Thymus (tissue), 14 donors: ENCODE measurements at places on chromosomes 1 and 21. TPM values are rescaled to one million over a fixed set of nuclear protein-coding genes. Genes with fewer than 3 reads are reported as not detected.
A peak's percentile ranks its signal among the peaks of the same experiment; 100 is the strongest.

DNA sequence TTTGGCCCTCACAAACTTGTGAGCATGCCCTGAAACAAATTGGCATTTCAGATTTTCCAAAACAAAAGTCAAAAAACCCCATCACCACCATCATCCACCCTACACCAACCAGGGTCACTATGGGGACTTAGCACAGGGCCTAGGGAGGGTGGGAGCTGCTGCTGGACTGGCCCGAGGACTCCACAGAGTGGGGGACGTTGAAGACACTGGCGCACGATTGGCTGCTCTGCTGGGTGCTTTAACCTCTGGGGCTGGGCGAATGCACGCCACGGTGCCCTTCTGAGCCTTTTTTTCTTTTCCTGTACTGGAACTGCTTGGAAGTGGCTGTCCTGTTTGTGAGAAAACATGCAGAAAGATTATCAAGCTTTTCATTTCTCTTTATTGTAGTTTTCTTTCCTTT, 92.8 kb downstream of the CD247 start:
- H3K27me3 ChIP-seq = no peaks in the 10 kb centered on the region
- no peak overlapping the region for H3K27ac ChIP-seq
- DNase-seq = no peak
- no peak overlapping the region for H3K4me3 ChIP-seq

- H3K4me3 ChIP-seq = no peak overlapping the region
- no peaks in the 10 kb centered on the region for H3K36me3 ChIP-seq
- H3K27ac ChIP-seq = no peak overlapping the region
These were observed 61.2 kb downstream of the CACHD1 start for GRCh38 chr1:64530969-64531692.

DNA sequence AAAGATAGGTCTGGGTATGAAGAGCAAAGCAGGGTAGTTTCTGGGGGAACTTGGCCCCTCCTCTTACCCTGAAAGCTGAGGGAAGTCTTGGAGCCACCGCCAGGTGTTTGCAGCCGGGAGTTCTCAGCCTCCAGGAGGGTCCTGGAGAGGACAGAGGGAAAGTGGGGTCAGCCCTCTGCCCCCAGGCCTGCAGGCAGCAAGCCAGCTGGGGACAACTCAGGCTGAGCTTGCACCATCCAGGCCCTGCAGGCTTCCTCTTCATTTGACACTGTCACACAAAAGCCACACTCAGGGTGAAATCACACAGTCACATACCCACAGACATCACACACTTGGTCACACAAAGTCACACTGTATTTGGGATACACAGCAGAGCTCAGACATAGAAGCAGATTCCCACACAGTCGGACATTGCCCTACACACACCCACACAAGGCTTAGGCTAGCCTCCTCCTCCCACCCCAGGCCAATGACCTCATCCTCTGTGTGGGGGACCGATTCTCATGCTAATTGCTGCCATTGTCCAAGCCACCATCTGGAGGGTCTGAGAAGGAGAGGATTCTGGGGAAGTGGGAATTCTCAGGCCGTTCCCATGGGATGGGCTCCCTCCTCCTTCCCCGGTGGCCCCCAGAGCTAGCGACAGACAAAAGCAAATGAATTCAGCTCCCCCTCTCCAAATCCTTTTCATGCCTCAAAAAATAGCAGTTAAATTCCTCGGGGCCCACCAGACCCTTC, 3.7 kb downstream of the NES start:
- no peak for DNase-seq
- no peaks in the 10 kb centered on the region for H3K36me3 ChIP-seq
- peaks cover 97% of the 10 kb centered on the region for H3K27me3 ChIP-seq
- H3K27ac ChIP-seq = no peak overlapping the region
- H3K4me1 ChIP-seq = peaks cover 5% of the 10 kb centered on the region

- no peak overlapping the region for H3K4me3 ChIP-seq
- H3K27me3 ChIP-seq = no peaks in the 10 kb centered on the region
- H3K27ac ChIP-seq = no peak overlapping the region
- no peaks in the 10 kb centered on the region for H3K4me1 ChIP-seq
- H3K36me3 ChIP-seq = no peaks in the 10 kb centered on the region
These were observed 1.2 kb downstream of the HMGCS2 start for GRCh38 chr1:119767486-119767885.

GRCh38 chr1:92299477-92300150, 755 bp downstream of the RPAP2 start:
- no peak for DNase-seq
- peaks cover 3% of the 10 kb centered on the region for H3K36me3 ChIP-seq
- no peaks in the 10 kb centered on the region for H3K27me3 ChIP-seq
- peak overlapping the region; percentile 83 for H3K27ac ChIP-seq

DNA sequence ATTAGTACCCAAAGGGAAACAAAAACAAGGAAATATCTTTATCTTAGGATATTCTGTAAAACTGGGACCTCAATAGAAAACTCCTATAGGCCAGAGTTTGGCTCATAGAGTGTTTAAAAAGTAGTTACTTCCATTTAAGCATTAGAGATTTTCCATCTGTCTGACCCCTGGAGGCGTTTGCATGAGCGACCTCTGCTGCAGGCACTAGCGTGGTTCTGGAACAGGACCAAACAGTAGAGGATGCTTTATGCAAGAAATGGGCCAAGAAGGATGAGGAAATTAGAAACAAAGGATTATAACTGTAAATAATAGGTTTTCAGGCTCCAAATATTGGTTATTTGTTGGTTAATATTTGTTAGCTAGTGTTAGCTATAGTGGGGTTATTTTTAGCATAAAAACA, 5.7 kb downstream of the ZBTB40 start:
- no peaks in the 10 kb centered on the region for H3K27me3 ChIP-seq
- no peaks in the 10 kb centered on the region for H3K4me1 ChIP-seq
- no peak overlapping the region for H3K27ac ChIP-seq

- peaks cover 24% of the 10 kb centered on the region for H3K4me1 ChIP-seq
- DNase-seq = no peak
- H3K27ac ChIP-seq = no peak overlapping the region
These were observed 61.3 kb upstream of the WDR26 start for GRCh38 chr1:224495866-224496265.

GRCh38 chr1:1003618-1004419, 3.9 kb upstream of the HES4 start:
- H3K36me3 ChIP-seq = no peaks in the 10 kb centered on the region
- H3K4me1 ChIP-seq = peaks cover 30% of the 10 kb centered on the region
- H3K4me3 ChIP-seq = no peak overlapping the region
- H3K27me3 ChIP-seq = peaks cover 73% of the 10 kb centered on the region
- no peak for DNase-seq

- peak overlapping the region; percentile 37 for H3K4me3 ChIP-seq
- H3K36me3 ChIP-seq = peaks cover 44% of the 10 kb centered on the region
- DNase-seq = no peak
These were observed 7.1 kb downstream of the ITGB2 start for GRCh38 chr21:44913425-44914175.

DNA sequence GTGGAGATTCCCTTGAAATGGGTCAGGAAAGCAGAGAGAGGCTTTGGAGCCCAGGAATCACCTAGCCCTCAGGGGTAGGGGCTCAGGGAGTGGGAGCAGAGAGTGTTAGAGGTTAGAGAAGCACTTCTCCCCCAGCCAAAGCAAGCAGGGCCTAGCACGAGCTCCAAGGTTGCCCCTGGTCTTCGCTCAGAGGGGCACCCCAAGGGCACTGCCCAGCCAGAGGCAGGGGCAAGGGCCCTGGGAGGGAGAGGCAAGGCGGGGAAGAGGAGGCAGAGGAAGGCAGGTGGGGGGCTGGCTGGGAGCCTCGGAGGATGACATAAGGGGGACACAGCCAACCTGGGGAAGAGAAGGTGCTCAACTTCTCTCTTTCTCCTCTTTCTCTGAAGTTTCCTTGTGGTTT, 71.9 kb downstream of the CASZ1 start:
- no peak overlapping the region for H3K4me3 ChIP-seq
- no peak overlapping the region for H3K27ac ChIP-seq
- H3K27me3 ChIP-seq = peaks cover 6% of the 10 kb centered on the region
- DNase-seq = no peak

DNA sequence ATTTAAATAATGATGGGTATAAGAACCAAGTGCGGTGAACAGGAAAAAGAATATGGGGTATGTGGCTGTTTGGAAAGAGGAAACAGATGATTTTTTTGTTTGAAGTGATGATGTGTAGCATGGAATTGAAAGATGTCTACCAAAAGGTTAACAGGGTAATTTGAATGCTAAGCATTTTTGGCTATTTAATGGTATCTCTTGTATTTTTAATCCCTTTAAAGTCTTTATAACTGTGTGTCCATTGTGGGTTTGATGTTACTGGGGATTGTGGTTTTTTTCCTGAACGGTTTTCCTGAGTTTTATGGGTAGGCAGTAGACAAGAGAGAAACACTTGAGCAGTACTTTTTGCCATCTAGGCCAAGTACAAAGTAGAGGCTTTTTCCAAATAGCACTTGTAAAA, 63.2 kb downstream of the PRDM2 start:
- H3K27me3 ChIP-seq = no peaks in the 10 kb centered on the region
- no peak overlapping the region for H3K4me3 ChIP-seq
- H3K36me3 ChIP-seq = no peaks in the 10 kb centered on the region
- DNase-seq = no peak
- no peak overlapping the region for H3K27ac ChIP-seq

DNA sequence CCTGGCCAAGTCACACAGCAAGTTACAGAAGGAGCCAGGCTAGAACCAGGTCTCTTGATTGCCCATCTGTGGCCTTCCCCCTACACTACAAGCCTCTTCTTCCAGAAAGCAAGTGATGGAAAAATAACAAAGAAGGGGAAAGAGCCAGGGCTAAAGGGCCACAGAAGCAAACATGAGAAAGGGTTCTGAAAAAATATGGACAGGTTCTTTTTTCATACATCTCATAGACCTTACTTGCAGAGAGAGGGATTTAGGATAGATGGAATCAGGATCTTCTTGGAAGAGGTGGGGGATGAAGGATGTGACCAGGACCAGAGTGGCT, 3.2 kb downstream of the RHBG start:
- H3K27me3 ChIP-seq = peaks cover 73% of the 10 kb centered on the region
- H3K36me3 ChIP-seq = no peaks in the 10 kb centered on the region
- H3K27ac ChIP-seq = no peak overlapping the region
- H3K4me3 ChIP-seq = no peak overlapping the region

DNA sequence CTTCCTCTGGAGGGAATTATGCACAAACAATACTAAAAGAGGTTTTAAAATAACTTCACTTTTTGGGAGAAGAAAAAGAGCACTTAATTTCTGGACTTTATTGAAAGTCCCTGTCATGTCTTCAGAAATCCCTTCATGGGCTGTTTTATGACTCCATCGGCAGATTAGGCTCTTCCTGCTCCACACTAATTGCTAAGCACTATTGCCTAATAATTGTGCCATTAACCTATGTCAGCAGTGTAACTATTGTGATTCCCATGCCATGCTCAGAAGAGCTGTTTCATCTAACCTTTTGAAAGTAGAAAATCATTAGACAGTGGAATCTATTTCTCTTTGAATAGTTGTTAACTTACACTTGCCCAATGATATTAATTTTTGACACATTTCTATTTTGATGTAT, 489.3 kb upstream of the RUNX1 start:
- H3K4me3 ChIP-seq = no peak overlapping the region
- no peaks in the 10 kb centered on the region for H3K36me3 ChIP-seq
- DNase-seq = no peak
- no peaks in the 10 kb centered on the region for H3K27me3 ChIP-seq
- no peak overlapping the region for H3K27ac ChIP-seq

DNA sequence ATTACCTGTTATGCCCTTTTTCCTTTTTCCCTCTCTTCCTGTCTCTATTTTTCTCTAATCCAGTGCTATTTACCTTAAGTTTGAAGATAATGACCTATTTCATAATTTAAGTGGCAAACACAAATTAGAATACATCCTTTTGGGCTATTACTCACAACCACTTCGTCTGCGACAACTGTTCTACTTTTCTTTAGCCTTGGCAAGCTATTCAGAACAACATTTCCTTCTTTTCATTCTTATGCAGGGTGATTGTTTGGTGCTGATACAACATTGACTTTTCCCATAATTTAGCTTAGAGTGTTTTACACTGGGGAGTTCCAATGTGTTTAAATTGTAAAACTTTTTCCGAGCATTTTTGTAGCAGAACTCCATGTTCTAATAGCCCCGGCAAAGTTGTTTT, 86.6 kb upstream of the S1PR1 start:
- no peak overlapping the region for H3K27ac ChIP-seq
- H3K4me1 ChIP-seq = no peaks in the 10 kb centered on the region
- no peak overlapping the region for H3K4me3 ChIP-seq
- no peak for DNase-seq
- H3K27me3 ChIP-seq = no peaks in the 10 kb centered on the region

Gene S100A7
- total RNA-seq = 5.9 TPM

Gene PRAMEF11
- not detected for total RNA-seq

Gene VASH2
- total RNA-seq = 7.6 TPM

Gene CFHR3
- not detected for total RNA-seq

Gene TPRG1L
- 8.5 TPM for total RNA-seq

Gene FCRL5
- total RNA-seq = 0.80 TPM

Gene CHI3L1
- total RNA-seq = 7.4 TPM

Gene CYP2J2
- total RNA-seq = 1.1 TPM

Gene CSMD2
- 0.14 TPM for total RNA-seq

Gene TMEM125
- total RNA-seq = 0.42 TPM

Gene C1orf87
- 0.09 TPM for total RNA-seq

Gene OLFM3
- 0.90 TPM for total RNA-seq

Gene ACTRT2
- total RNA-seq = not detected

Gene ZSWIM5
- total RNA-seq = 0.24 TPM

Gene SHC1
- total RNA-seq = 30.5 TPM

Gene GCSAML
- total RNA-seq = 0.42 TPM
